ENCODE measurements at places on chromosomes 5 and 9. TPM values are rescaled to one million over a fixed set of nuclear protein-coding genes. Genes with fewer than 3 reads are reported as not detected.

DNA sequence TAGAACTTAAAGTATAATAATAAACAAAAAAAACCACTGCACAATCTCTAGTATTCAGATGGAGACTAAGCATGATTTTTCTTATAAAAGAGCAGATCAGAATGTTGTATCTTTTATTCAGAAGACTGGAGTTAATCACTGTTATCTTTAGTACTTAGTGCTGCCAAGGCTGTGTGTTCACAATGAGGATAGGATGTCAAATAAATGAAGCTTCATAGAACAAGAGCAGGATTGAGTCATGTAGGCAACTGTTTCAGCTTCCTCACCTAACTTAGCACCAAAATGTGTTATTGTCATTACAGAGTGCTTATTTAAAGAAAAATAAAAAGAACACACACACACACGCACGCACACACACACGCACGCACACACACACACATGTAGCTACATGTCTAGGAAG lies 58.1 kb upstream of the CDKN2B start:
- DNase-seq: no peak

The PCDHGC4 gene
- total RNA-seq: 0.57 TPM

DNA sequence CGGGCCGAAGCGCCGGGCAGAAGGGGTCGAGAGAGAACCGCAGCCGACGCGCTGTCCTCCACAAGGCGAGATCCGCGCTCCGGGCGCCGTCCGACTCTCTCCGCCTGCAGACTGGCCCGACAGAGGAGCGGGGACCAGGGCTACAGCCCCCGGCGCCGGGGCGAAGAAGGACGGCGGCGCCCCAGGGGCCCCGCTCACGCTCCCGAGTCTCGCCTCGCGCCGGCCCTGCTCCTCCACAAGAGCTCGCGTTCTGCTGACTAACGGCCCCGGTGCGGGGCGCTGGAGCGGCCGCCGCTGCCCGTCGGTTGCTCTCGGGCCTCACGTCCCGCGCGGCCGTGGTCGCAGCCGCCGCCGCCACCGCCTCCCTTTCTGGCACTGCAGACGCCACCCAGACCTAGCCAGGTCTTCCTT lies 338 bp downstream of the ABHD17B start:
- DNase-seq: no peak

The SECISBP2 gene
- 17.7 TPM for total RNA-seq

The SLIT3 gene
- 26.4 TPM for total RNA-seq

The IFT74 gene
- total RNA-seq: 6.0 TPM

GRCh38 chr5:93569300-93570160 lies 11.5 kb downstream of the NR2F1-AS1 start:
- DNase-seq: no peak

The TGFBR1 gene
- 22.2 TPM for total RNA-seq

DNA sequence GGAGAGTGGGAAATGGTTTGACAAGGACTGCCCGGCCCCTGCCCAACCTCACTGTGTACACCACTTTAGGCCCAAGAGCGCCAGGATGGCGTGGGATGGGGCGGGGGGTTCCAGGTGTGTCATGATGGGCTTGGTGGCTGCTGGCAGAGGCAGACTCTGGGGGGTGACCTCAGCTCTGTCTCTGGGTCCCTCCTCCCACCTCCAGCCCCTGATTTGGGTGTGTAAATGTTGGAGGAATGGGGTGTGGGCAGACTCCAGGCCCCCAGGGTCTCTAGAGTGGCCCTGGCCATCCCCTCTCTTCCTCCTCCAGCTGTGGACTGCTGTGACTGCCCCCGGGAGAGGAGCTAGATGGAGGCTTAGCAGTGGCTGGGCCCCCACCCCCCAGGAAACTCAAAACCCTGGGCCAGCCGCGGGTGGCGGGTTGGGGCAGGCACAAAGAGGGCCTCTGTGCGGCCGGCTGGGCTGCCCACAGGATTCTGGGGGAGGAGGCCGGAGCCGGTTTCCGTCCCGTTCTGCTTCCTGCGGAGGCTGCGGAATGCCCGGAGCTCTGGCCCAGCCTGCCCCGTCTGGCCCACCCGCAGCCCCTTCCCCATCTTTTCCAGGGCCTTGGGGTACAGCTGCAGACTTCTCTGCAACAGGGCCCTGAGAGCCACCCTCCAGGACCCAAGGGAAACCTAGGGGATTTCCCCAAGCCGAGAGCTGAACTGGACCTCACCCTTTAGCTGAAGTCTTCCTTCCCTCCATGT lies 23.1 kb downstream of the CXXC5 start:
- DNase-seq: no peak

- DNase-seq: no peak
Observed at GRCh38 chr9:93112116-93112863, 16.3 kb downstream of the CARD19 start.

DNA sequence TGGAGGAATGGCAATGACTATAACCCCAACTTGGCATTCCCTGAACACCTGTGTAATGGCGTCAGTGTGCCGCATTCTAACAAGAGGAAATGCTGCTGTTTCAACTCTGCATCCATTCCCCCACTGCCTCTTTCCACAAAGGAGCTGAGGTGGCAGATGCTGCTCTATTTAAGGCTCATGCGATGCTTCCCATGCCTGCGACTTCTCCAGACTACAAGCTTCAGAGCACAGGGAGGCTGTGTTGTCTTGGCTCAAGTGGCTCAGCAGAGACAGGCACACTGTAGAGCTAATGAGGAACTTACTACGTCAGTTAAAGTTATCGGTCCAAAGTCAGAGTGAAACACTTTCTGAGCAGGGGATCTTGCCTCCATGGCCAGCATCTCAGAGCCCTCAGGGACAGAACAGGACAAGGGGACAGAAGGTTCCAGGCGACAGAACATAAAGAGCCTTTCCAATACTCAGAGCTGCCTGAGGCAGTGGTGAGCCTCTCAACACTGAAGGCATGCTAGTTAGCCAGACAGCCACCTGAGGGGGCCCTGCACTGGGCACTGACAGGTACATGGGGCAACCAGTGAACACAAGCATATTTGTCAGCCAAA lies 21.8 kb downstream of the TNIP1 start:
- no peak for DNase-seq

GRCh38 chr9:14307989-14308852 lies 5.7 kb downstream of the NFIB start:
- DNase-seq: no peak

The IL11RA gene
- 21.6 TPM for total RNA-seq

The SLC36A2 gene
- not detected for total RNA-seq

GRCh38 chr9:5326893-5327548 lies 12.7 kb downstream of the RLN1 start:
- no peak for DNase-seq

DNA sequence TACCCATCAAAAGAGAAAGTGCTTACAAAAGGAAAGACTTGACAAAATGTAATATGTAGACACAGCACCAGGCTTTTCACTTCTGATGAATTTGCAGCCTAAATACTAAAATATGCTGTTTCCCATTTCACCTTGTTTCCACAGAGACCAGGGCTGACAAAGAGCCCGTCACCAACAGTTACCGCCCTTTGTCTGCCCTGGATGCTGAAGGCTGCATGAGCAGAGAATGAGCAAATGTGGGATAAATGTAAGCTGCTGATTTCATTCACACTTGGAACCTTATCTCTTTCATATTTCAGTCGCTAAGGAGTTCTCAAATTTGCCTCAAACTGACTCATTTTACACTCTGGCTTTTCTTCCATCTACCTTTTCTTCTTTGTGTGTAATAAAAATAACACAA lies 213.9 kb downstream of the TMEM167A start:
- no peak for DNase-seq

DNA sequence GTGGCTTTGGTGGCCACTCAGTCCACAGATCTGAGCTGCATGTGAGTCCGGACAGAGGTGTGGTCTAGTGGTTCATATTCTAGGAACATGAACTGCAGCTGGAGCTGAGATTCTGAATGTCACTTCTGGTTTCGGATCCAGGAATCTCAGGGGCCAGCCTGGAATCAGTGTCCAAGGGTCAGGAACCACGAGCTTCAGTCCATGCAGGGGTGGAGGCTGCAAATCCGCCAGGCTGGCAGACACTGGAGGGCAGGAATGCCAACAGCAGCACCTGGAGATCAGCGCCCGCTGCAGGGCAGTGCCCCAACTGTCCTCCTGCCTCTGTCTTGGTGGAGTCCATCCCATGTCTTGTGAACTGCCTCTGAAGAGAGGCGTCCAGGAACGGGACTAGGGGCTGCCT lies 73.5 kb downstream of the CACNA1B start:
- DNase-seq: no peak

- peak; percentile 96 for DNase-seq
Observed at GRCh38 chr5:96614110-96614691, 48.0 kb upstream of the CAST start.

Data from Panc1 (cell line).